ENCODE measurements at places on chromosomes 2 and 18.
A peak's percentile ranks its signal among the peaks of the same experiment; 100 is the strongest.

- DNase-seq = peak; percentile 7
Measured at GRCh38 chr2:180077295-180077906, 70.3 kb upstream of the CWC22 start.

DNA sequence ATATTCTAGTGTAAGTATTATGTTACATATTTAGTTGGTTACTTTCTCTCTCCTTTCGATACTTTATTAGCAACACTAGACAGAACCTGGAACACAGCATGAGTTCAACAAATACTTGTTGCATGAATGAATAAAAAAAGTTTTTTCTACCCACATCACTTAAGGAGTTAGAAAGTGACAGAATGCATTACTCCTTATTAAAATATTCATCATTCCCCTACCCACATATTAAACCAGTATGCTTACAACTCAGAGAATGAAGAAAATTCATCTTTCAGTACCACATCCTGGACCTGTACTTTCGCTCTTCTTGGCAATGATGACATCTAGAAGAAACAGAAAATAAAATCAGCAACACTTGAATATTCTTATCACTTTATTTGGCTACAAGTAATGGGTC lies 6.0 kb downstream of the SRBD1 start:
- DNase-seq = no peak

DNA sequence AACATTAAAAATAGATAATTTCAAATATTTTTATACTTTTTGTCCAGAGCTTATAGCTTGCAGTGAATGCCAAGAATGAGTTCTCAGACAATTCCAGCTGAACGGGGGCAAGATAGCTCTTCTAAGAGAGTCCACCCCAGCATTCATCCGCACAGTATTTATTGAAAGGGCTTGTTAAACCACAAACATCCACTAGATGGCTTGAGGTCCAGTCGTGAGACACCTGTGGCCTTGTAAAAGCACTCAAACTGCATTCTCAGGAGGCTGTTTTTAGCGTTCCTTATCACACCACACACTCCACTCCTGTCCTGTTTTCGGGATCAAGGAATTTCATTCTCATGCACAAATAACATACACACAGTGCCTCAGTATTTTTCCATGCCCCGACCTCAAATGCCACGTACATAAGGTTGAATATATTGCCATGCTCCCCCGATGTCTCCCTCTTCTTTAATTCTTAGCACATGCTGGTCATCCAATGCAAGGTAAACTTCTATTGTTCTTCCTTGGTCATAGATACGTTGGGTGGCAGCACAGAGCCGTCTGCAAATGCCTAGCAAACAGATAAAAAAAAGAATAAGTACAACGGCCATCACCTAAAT lies 47.4 kb downstream of the DNAJC10 start:
- no peak for DNase-seq

- no peak for DNase-seq
Measured at GRCh38 chr2:2523461-2524347, 192.6 kb upstream of the MYT1L start.

- DNase-seq = no peak
Measured at GRCh38 chr2:191682126-191682525, 4.2 kb downstream of the NABP1 start.

DNA sequence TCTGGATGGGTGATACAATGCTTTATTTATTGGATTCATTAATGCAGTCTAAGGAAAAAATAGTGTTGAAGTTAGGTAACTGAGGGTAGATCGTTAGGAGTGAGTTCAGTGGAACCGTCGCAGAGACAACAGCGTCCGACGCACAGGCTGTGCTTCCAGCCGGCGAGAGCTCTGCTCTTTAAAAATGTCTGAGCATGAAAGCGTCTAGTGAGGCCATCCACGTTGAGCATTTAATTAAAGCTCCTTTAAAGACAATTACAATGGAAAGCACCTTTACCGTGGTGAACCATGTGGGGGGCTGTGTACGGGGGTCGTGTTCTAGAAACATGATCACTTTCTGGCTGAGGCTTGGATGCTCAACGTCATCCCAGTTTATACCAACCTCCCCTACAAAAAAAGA lies 822.7 kb downstream of the GALR1 start:
- no peak for DNase-seq

- no peak for DNase-seq
Measured at GRCh38 chr2:48952143-48952542, 196.6 kb upstream of the LHCGR start.

- no peak for DNase-seq
Measured at GRCh38 chr2:238850091-238850490, 2.2 kb downstream of the TWIST2 start.

GRCh38 chr2:96091711-96092572 lies 24.4 kb downstream of the ADRA2B start:
- no peak for DNase-seq

DNA sequence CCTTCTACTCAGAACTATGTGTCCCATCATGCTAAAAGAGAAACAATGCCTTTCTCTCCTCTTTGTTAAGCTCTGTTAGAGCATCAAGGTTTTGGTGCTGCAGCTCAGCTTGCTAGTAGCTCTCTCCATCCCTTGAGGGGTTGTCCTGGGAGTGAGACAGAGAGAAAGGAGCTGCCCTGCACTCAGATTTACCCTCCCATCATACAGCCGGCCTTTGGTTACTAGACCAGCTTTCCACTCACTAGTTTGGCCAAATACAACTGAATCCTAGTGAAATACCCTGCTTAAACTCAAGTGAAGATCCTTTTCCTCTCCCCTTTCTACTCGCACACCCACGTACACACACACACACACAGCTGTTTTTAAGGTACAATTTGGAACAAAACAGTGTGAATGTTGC lies 2.3 kb upstream of the CHN1 start:
- DNase-seq = no peak

- peak; percentile 42 for DNase-seq
Measured at GRCh38 chr2:43171789-43172188, 54.6 kb downstream of the ZFP36L2 start.

DNA sequence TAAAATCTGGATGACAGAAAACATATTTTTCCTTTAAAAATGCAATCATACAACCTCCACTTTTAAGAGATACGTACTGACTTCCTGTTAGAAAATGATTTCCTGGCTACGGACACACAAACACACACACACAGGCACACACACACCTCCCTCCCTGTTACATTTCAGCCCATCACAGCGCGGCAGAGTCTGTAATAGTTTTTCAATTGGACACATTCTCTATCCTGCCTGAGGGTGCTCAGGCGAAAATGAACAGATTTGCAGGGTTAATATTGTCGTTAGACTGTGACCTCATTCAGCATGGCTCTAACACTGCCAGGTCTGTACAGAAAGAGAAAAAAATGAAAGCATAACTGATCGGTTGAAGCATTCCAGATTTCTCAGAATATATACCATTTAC lies 45.0 kb downstream of the KCTD1 start:
- no peak for DNase-seq

DNA sequence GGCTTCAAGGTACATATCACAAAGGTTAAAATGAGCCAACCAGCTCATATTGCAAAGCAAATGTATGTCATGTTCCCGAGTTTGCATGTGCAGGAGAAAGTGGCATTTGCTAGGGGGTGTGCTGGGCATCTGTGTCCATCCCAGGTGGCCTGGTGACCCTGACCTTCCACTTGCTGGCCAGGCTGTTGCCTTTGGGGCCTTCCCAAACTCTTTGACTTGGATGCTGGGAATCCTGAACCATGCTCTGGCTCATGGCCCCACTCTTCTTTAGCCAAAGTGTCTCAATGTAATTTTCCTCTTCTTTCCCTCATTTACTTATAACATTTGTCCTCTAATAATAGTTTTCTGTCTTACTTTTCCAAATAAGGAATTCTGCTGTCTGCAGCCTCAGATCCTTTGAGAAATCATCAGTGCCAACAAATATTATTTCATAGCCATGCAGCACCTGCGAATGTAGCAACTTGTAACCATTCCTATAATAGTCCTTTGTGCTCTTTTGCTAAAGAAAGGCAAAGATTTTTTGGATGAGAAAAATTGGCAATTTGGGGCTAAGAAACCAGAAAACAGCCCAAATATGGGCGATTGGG lies 64.2 kb downstream of the MTCL1 start:
- no peak for DNase-seq

GRCh38 chr2:129757915-129758783 lies 221.3 kb upstream of the RAB6C start:
- no peak for DNase-seq

DNA sequence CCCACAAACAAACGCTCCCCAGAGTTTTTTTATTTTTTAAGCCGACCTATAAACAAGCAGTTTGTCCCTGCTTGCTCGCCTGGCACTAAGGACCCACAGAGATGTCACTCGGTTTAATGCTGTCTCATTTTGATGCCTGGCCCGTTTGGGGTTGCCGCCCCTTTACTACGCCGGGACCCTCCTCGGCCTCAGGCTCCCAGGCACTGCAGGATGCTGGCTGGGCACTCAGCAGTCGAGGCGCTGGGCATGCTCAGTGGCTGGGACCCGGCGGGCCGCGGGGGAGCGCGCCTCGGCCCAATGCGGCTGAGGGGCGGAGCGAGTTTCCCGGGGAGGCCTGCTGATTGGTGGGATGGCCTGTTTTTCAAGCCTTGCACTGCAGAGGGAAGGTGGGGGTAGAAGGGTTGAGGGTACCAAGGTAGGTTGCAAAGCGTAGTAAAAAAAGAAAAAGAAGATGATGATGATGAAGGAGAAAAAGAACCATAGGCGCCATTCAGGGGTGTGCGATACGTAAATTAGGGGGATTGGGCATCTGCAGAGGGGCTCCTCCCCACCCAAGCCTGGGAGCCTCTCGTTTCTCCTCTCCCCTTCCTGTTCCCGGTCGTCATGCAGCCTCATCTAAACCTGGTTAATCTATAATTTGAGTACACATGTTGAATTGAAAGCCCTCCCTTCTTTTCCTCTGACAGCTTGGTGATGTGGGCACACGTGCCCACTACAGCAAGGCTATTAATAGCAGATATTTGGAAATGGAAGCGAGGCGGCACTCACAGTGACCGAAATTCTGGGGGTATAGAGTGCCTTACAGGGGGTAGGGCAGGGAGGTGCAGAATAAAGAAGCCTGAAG lies 1.5 kb upstream of the IRS1 start:
- no peak for DNase-seq

DNA sequence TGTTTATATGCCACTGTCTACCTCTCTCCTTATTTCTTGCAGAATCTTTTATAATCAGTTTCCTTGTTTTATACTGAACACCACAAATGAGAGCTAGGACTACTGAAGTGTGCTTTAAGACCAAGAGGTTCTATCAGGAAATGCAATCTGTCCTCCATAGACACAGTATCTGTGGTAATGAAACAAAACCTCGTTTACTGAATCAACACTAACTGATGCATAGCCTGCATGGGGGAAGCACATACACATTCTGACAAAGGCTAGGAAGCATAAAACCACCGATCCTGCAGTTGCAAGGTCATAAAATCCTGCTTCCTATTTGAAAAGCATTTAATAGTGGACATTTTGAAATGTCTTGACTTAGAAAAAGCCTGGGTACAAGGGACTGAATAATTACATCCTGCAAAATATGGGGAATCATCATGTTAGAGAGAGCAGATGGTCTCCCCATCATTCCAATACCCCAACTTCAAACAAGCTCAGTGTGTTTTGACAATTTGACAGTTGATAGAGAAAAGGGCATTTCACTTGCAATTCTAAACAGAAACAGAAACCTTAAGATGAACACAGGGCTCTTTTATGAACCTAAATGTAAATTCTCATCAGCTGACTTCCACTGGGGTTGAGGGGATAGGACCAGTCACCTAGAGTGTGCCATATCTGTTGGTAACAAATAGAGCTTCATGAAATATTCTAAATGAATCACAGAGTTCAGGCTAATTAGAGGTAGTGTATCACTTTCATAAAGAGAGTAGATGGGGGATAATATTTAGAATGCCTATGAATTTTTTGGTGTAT lies 1845.6 kb upstream of the PIK3C3 start:
- DNase-seq = no peak

GRCh38 chr18:7367336-7367735 lies 136.4 kb downstream of the LRRC30 start:
- DNase-seq = no peak
